ENCODE measurements at places on chromosomes 4 and X.

DNA sequence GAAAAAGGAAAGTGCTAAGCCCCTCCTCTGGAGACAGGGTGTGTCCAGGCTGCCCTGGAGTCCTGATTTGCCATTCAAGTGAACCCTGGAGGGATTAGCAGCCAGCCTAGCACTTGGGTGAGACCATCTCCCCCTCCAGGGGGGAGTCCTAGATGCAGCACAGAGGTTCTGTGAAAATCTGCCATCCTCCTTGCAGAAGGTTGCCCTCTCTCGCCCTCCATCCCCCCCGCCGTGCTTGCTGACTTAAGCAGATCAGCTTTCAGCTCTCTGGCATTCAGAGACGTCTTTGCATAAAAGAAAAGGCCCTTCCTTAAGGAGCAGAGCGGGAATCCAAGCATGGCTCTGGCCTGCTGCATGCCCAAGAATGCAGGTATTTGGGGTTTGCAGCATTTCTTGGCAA, 102.1 kb upstream of the SCML1 start:
- DNase-seq: no peak

GRCh38 chr4:7689773-7690693, 249.6 kb downstream of the AFAP1 start:
- DNase-seq: no peak

DNA sequence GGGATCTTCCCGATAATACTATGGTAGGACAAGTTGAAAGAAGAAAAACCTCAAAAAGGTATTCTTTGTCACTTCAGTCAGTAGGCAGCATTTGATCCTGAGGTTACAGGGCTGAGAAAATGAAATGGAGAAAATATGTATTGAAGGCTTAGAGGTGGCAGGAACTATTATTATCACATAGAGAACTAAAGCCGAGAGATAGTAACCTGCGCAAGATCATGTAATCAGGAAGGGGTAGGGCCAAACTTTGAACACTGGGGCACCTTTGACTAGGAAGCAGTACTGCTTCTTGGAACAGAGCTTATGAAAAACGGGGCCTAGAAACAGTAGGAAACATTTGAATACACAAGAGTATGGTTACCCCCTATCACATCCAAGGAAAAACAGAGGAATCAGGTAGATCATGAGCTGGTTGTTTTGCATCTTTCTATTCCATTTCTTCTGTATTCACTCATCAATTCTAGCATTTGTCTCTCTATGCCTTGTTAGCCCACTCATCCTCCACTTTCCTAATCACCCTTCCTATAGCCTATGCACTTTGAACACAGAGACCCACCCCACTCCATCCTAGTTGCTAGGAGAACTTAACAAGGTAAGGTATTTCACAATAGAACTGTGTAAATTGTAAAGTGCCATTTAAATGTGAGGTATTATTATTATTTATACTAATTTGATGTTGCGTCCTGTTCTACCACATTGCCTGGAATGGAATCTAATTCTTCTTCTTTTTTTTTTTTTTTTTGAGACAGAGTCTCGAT, 34.6 kb upstream of the SLC9A7 start:
- no peak for DNase-seq

DNA sequence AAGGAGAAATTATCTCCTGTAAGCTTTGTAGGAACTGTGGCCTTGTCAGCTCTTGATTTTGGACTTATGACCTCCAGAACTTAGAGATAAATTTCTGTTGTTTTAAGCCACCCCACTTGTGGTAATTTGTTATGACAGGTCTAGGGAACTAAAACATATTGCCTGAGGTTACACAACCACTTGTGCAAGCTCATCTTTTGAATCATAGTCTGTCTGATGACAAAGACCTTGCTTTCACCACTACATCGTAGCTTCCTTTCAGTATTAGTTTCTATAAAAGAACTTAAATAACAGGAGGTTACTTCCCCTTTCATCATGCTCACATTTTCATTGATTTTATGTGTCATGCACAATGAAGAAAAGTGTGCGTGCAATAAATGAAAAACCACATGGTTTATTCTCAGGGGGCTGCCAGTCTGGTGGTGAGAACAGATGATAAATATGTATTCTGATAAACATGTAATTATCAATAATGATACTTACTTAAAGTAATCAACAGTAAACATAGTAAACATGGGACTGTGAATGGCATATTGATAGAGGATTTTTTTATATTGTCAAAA, 690.0 kb upstream of the HS3ST1 start:
- DNase-seq: no peak

DNA sequence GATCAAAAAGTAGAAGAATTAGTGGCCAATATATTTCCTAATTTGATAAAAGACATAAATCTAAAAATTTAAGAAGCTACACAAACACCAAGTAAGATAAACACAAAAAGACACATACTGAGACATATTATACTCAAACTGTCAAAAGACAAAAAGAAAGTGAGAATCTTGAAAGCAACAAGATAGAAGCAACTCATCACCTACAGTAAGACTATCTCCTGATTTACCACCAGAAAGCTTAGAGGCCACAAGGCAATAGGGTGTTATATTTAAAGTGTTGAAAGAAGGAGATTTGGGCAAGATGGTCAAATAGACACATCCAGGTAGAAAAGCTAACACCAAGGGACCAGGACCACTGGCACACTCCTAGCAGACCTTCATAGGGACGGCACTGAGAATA, 79.4 kb downstream of the ITM2A start:
- DNase-seq: no peak

DNA sequence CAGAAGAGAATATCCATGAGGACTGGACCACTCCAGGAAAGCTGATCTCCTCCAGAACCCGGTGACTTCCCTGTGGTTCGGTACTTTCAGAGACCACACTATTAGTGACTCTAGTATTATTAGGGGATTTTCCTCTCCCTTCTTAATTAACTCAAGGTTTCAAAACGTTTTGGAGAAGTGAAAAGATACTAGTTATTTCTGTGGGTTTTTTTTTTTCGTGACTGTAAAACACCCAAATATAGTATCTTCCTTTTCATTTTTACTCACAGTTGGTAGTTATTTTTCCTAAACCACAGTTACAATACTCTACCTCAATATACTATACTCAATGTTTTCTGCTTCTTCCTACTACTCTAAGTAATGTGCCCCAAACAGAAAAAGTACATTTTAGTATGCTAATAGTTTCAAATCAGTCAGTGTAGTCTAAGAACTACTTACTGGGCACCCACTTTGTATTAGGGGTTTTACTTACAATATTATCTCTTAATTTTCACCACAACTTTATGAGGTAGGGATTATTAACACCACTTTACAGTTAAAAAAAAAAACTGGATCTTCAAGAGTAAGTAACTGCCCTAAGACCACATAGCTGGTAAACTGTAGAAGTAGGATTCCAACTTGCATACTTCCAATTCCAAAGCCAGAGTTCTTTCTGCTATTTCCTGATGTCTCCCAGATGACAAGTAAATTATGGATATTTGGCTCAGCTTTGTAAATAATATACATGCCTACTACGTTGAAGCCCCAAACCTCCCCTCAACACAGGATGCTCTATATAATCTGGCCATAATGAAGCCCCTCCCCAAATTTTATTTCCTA, 45.0 kb downstream of the SLC9A7 start:
- DNase-seq: no peak
